ENCODE measurements at places on chromosomes 5 and 9.

DNA sequence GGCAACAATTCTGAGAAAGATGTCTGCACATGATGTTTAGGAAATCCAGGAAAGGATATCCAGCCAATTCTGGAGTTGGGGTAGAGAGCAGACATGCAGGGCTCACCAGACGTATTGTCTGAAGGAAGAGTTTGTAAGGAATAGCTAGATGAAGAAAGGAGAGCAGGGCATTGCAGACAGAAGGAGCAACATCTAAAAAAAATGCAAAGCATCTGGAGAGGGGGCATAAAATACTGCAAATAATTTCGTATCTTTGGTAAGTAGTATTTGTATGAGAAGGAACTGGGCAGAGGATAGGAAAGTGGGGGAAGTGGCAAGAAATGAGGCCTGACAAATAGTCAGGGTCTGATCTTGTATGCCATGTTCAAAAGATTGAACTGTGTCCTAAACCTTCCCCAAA is 74.8 kb downstream of the MACIR start:
- DNase-seq = no peak

DNA sequence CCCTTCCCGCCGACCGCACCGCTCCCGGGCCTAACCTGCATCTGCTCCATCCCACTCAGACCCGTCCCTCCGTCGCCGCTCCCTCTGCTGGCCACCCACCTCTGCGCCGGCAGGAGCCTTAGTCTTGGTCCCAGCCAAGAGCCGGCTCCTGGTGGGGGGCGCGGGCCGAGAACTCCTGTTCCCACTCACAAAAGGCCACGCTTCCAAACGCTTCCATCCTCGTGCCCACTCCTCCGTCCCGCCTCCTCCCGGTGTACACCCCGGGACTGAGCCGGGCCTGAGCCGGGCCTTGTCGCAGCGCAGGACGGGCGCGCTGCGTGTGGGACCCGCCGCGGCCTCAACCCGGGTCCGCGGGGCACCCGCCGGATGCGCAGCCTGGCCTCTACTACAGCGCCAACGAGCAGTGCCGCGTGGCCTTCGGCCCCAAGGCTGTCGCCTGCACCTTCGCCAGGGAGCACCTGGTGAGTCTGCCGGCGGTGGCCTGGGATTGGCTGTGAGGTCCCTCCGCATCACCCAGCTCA is 7.5 kb downstream of the ADAMTS13 start:
- no peak for DNase-seq

GRCh38 chr9:125650271-125650737 is 56.7 kb downstream of the MAPKAP1 start:
- no peak for DNase-seq

DNA sequence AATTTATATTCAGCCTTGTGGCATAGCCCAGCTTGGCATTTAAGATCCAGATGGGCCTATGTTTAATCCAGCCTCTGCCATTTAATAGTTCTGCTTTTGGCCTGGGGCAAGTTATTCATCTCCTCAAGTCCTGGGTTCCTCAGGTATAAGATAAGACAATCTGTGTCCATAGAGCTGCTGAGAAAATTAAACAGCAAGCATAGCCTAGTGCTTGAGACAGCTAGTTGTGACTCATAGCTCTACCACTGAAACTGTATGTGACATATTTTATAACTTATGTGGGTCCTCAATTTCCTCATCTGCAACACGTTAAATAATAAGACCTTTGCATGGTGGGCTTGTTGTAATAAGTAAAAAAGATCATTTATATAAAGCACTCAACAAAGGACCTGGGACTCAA is 53.3 kb upstream of the ATP10B start:
- DNase-seq = no peak

- DNase-seq = no peak
Measured at GRCh38 chr5:94217216-94217615, 401.2 kb downstream of the KIAA0825 start.

DNA sequence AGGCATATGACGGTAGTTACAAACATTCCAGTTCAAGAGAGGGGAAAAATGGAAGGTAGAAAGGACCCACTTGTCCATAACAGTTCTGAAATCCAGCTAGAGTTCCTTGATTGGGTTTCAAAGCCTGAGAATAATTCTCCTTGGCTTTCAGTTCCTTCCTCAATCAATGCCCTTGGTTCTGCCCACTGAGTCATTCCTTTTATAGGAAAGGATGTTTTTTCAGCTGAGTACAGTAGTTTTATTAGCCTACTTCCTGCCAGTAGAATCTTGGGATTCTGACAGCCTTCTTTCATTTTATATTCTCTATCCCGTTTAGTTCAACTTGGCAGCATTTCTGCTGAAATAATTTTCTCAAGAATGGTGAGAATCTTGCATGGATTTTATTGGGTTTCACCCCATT is 386.9 kb upstream of the SMC2 start:
- no peak for DNase-seq

DNA sequence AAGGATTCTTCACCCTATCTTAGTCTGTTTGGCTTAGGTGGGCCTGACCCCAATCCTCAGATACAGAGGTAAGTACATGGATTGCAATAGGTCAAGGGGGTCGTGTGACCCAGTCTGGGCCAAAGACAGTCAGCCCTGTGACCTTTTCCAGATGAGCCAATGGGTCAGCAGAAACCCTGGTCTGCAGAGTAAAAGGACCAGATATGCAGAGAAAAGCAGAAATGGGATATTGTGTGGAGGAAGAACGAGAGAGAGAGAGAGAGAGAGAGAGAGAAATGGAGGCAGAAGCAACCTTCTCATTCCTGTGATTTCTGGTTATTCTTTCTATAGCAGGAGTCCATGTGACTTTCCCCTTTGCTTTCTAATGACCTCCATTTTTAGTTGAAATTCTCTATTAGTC is 40.4 kb upstream of the CRB2 start:
- DNase-seq = no peak

- no peak for DNase-seq
Measured at GRCh38 chr5:139389701-139390638, at the start of gene MZB1. Gene MZB1, minus strand, starts transcription at chr5:139389913. Its CDS starts 57 bp downstream, at chr5:139389856.

- no peak for DNase-seq
Measured at GRCh38 chr5:122779451-122779850, 4.6 kb downstream of the SNX2 start.

DNA sequence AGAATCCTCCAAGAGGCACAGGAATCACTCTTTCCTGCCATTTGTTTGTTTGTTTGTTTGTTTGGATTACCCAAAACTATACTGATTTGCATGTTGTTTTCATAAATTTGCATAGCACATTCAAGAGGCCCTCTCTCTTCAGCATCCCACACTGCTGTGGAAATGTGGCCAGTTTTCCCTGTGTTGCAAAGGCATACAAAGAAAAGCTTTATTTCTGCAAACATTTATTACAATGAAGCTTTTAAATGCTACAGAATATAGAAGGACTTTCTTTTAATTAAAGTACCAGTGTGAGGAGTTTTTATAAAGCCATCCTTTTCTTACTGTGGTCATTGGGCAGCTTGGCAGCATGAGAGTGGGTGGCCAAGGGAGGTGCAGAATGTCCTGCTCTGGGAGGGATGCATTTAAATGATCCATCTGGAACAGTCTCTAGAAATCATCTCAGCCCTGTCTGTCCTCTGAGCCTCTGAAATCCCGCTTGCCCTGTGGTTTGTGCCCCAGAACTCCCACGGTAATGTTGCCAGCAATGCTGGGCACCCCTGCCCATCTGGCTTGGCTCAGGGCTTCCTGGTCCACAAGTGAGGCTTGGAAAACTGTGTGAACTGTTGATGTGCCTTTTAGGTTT is 356.8 kb upstream of the KIF2A start:
- no peak for DNase-seq

- no peak for DNase-seq
Measured at GRCh38 chr5:58760222-58760621, 177.3 kb downstream of the RAB3C start.

DNA sequence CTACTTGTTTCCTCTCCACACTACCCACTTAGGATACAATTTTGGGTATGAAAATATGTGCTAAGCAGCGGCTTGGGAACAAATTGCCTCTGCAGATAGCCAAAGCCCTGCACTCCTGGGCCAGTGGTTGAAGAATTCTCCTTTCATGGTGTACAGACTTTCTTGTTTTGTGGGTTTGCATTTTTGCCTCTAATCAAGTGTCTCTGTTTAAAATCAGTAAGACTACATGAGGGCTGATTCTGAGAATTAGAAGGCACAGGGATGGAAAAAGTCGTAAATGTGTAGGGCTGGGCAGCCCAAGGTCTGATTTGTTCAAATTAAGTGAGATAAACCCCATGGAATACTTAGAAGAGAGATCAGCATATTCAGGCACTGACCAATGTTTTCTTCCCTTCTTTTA is 103.7 kb upstream of the CD180 start:
- DNase-seq = no peak

GRCh38 chr5:131619102-131619501 is 15.9 kb downstream of the RAPGEF6 start:
- DNase-seq = no peak

DNA sequence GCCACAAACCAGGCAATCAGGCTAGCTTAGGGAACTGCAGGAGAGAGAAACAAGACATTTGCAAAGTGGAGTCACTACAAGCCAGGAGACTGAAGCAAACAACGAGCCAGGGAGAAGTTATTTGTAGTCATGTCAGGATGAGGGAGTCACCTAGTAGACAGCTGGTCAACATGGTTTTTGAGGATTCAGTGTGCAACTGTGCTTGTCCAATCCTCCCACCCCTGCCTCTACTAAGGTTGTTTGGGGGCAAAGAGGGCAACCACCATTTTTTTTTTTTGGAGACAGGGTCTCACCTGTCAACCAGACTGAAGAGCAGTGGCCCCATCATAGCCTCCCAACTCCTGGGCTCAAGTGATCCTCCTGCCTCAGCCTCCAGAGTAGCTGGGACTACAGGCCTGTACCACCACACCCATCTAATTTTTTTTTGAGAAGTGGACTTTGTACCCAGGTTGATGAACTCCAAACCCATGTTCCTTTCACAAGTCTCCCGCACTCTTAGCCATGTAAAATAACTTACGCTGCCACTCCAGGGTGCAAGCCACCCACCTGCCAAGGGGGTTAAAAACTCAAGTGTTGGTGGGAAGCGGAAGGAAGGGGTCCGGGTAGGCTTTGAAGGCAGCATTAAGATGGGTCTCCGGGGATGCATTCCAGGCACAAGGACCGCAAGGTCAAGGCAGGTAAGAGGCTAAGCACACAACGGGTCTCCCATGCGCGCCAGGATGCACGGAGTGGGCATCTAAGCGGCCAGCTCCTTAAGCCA is 995 bp downstream of the RPL35 start:
- no peak for DNase-seq

- no peak for DNase-seq
Measured at GRCh38 chr5:172973127-172973916, 10.2 kb upstream of the ATP6V0E1 start.

GRCh38 chr5:115818821-115819220 is 2.4 kb upstream of the CDO1 start:
- no peak for DNase-seq

GRCh38 chr5:73118391-73118973 is 1.9 kb upstream of the TMEM171 start:
- DNase-seq = no peak

DNA sequence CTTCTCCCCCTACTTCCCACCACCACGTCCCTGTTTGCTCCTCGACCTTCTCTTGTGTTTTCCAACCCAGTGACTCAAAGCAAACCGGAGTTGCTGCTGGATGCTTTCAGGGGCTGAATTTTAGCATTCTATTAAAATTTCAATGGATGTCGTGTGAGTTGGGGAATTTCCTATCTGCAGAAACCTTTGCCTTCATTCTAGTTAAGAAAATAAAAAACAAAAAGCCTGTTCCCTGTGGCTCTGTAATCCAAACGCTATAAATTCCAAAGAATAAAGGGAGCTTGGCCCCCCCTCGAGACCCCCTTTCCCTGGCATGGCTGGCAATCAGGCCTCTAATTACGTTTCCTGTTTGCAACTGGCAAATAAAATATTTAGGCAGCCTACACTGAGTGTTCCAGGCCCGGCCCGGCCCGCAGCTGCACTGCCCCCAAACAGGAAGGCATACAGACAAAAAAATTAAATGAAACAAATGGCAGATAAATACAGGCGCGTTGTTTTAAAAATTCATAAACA is 139.4 kb upstream of the PPP1R26 start:
- no peak for DNase-seq

GRCh38 chr9:100020121-100020795 is 78.5 kb downstream of the ERP44 start:
- DNase-seq = no peak

- no peak for DNase-seq
Measured at GRCh38 chr5:39399135-39400036, 25.4 kb downstream of the DAB2 start.

GRCh38 chr5:56494300-56494731 is 261.2 kb upstream of the ANKRD55 start:
- no peak for DNase-seq

DNA sequence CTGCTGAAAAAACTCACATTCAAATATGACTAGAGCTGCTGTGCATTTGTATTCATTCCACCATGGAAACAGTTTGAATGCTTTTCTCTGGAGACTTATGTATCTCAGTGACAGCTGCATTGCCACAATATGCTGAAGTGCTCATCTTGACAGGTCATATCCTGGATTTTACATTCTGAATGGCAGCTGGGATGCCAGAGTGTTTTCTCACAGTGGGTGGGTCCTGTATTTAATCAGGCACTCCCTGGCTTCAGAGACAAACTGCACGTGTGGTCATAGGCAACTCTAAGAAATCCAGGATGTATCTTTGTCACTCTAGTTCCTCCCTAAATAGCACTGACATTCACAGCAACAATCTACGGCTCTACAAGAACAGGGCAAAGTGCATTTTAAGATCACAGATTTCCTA is 75.6 kb downstream of the ST8SIA4 start:
- no peak for DNase-seq

DNA sequence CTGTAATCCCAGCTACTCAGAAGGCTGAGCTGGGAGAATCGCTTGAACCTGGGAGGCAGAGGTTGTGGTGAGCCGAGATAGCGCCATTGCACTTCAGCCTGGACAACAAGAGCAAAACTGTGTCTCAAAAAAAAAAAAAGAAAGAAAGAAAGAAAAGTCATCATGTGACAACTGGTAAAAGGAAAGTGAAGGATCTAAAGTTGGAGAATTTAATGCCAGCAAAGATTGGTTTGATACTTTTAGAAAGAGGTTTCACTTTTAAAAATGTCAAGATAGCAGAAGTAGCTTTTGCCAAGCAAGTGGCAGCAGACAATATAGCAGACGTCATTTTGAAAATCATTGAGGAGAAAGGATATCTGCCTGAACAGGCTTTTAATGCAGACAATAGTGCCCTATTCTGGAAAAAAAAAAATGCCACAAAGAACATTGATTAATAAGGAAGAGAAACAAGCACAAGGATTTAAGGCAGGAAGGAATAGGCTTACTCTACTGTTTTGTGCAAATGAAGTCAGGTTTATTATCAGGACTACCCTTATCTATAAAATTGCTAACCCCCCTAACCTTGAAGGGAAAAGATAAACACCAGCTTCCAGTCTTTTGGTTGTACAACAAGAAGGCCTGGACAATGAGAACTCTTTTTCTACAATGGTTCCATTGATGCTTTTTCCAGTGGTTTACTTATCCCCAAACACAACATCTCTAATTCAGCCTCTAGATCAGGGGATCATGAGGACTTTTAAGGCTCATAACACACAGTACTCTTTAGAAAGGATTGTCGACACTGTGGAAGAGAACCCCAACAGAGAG is 12.0 kb downstream of the PKD2L2 start:
- DNase-seq = no peak

- no peak for DNase-seq
Measured at GRCh38 chr9:74497748-74498620, 849 bp downstream of the RORB start.

- DNase-seq = no peak
Measured at GRCh38 chr5:19978476-19978875, 9.5 kb downstream of the CDH18 start.

Data from stimulated activated CD4-positive, alpha-beta T cell treated with anti-CD3 and anti-CD28 coated beads, TNF-alpha, amount 100 ng/mL, for 1 hour (primary cell).